ENCODE measurements at places on chromosomes 5 and 9.

DNA sequence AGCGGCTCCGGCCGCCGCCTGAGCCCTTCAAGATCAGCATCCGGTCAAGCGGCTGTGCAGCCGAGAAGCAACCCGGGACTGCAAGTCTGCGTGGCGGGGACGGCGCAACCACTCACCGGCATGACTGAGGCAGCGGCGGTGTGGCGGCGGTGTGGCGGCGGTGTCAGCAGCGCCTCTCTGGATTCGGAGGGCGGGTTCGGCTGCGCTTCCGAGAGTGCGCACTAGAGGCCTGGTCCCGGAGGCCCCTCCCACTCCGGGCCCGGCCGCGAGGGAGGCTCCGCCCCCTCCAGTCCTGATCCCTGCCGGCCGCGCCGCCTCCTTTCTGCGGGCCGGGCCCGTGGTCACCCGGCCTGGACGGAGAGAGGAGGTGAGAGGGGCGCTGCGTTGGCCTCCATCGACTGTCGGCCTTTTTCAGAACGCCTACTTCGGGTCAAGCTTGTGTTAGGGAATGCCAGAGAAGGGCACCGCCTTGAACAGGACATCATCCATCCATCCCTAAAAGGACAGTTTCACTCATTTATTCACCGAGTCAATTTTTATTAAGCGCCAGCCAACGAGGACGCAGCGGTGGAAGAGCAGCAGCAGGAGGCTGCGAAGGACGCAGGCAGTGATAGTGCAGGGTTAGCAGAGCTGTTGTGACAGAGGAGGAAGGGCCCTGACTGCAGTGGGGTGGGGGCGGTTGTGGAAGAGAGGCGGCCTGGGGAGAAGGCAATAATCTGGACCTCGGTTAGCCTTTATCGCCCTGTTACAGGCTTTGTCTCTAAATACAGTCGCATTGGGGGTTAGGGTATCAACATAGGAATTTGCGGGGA, at the start of gene ATOX1:
ATOX1 (minus strand) TSS at position 202 of the 812 bp plus-strand sequence; CDS start at position 122, 80 bp downstream.
- DNase-seq, result peak; percentile 58

DNA sequence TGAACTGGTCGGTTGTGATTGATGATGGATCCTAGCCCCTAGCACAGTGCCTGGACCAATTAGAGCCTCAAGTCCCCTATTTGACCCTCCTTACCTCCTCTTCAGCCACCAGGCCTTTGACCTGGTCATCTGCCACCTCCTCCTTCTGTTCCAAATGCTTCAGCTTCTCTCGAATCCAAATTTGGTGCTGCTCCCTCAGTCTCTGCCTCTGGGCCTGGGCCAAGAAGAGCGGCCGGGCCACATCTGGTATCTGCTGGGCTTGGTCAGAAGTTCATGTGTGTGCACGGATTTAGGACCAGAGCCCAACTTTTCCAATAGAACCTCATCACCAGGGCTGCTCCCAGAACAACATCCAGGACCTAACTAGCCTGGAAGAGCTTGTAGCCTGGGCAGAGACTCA, 6.5 kb downstream of the SLC35A4 start:
- DNase-seq, result no peak

DNA sequence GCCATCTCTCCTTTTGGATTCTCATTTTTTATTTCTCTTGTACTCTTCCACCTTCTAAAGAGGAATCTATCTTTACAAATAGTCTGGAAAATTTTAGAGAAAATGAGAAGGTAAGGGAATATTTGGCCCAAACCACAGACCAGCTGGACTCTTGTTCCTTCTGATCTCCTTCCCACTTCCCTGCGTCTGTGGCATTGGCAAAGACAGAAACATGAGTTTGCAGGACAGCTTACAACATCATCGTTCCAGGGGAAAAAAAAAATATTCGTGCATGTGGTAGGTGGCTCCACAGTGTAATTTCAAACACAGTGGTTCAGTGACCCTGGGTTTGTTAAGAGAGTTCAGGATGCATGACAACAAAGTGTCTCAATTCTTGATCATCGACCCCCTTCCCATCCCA, 755.0 kb downstream of the DNAH5 start:
- no peak for DNase-seq

DNA sequence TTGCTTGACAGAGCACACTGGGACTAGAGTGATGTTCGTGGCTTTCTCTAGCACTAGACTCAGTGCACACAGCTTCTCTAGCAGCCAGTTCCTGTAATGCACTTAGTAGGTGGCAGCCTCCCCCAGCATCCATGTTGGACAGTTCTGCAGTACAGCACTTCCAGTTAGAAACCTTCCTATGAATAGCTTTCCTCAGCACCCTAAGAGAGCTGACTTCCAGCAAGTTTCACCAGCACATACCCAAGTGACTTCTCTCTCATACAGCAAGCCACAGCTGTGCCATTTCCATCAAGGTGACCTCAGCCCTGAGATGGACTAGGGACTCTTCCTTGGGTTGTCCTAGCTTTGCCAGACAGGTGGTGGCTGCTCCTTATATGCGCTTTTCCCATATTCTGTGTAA, 60.4 kb downstream of the PJA2 start:
- no peak for DNase-seq

- no peak for DNase-seq
Observed at GRCh38 chr5:88667496-88668201, 215.3 kb downstream of the MEF2C start.

- DNase-seq, result no peak
Observed at GRCh38 chr5:83510260-83510659, 38.7 kb downstream of the VCAN start.

- DNase-seq, result no peak
Observed at GRCh38 chr5:10868956-10869355, 107.9 kb upstream of the DAP start.

GRCh38 chr5:165375201-165375600, 1869.8 kb downstream of the MAT2B start:
- DNase-seq, result no peak

GRCh38 chr9:98808875-98809274, 1.4 kb downstream of the GALNT12 start:
- no peak for DNase-seq

DNA sequence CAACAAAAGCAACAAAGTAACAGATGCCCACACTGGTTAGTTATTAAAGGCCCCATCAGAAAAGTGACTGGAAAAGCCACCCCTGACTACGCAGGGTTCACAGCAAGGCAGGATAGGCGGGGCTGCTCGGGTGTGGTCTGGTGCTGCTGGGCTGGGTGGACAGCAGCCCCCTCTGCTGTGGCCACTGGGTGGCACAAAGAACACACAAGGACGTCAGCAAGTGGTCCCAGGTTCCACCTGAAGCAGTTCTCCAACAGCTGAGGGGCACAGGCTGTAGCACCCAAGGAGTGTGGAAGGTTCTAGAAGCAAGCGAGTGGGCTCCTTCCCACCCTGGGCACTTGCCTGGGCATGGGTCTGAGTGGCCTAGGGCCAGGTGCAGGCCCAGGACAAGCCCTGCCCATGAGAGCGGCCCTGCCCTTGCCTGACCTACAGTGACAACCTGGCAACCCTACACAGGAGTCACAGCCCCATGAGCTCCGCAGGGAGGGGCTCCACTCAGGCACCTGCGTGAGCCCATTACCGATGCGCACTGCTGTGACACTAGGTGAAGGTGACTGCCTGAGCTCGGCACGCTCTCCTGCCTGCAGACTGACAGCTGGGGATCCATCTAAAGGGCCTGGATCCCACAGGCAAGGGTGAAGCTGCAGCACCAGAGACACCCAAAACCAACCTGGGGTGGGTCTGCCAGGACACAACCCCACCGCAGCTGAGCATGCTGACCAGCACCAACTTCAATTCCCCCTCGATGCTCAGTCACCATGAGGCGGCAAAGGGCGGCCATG, 8.1 kb downstream of the BRD9 start:
- DNase-seq, result no peak

- DNase-seq, result no peak
Observed at GRCh38 chr5:148120317-148120716, 48.0 kb upstream of the SPINK14 start.

- DNase-seq, result no peak
Observed at GRCh38 chr9:124392254-124392870, 22.9 kb downstream of the PSMB7 start.

GRCh38 chr5:136563489-136563888, 198.1 kb upstream of the TRPC7 start:
- no peak for DNase-seq

DNA sequence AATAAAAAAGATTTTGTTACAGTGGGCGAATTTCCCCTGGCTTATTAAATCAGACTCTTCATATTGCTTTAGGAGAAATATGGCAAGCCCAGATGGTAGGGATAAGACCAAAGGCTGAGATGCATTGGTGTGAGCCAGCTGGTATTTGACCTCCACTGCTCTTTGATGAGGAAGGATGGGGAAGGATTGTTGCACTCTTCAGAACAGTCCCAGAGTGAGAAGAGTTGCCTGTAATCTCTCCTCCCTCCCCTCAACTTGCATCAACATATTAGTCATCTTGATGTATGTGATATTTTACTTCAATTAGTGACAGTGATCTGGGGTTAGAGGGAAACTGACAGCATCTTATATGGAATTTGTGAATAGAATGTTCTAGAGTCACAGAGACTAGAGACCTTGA, 136.6 kb downstream of the ADAMTS12 start:
- no peak for DNase-seq

GRCh38 chr5:133729800-133730199, 117.5 kb upstream of the FSTL4 start:
- DNase-seq, result no peak

GRCh38 chr5:142186857-142187594, 78.4 kb downstream of the NDFIP1 start:
- DNase-seq, result no peak

GRCh38 chr5:41371738-41372137, 138.7 kb downstream of the PLCXD3 start:
- DNase-seq, result no peak

- DNase-seq, result no peak
Observed at GRCh38 chr5:171966270-171966669, 40.2 kb downstream of the FBXW11 start.

DNA sequence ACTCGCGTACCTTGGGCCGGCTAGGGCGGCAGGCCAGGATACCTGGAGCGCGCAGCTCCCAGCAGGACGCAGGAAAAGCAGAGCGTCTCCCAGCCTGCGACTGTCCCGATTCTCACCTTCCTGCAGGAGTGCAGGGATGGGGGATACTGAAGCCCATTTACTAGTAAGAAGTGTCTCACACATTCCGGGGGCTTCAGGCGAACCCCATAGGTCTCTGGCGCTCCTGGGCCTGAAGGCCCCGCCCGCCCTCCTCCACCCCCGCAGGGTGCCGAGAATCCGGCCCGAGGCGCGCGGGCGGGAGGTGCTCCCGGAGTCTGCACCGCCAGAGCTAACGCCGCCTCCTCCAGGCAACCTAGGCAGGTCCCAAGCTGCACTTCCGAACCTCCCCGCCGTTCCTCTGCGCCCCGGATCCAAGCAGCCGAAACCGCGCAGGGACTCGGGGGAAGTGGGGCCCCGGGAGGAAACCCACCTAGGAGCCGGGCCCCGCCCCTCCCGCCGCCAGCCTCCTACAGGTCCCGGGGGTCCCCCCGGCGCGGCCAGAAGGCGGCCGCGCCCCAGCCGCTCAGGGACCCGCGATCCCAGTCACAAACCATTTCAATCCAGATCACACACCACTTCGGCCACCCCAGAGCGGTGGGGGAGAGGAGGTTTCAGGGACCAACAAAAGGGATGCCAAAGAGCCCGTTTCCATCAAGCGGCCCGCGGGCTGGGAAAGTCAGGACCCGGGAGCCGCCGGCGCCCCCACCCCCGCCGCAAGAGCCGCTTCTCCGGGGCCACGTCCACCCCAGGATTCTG, 1.2 kb downstream of the ROR2 start:
- no peak for DNase-seq

GRCh38 chr5:95712347-95712958, 18.7 kb upstream of the RHOBTB3 start:
- DNase-seq, result no peak

DNA sequence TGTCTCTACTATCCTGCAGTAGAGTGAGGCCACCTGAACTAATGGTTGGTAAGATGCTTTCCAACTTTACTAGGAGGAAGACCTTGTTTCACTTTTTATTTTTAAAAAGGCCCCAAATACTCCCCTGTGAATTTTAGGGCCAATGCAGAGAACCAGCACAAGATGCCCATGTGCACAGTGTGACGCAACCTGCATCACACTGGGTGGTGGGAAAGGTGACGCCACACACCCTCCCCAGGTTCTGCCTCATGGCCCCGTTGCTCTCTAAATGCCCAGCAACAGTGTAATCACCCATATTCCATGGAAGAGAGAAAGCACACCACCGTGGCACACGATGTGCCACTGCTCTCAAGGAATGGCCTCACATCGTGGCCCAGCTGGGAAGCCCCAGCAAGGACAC, 6.4 kb downstream of the SURF4 start:
- DNase-seq, result no peak

GRCh38 chr5:107519900-107520354, 150.8 kb downstream of the EFNA5 start:
- DNase-seq, result peak; percentile 33
